ENCODE measurements at places on chromosomes 1 and 21. TPM values are rescaled to one million over a fixed set of nuclear protein-coding genes. Genes with fewer than 3 reads are reported as not detected.

- no peak for DNase-seq
- H3K36me3 ChIP-seq: no peaks in the 10 kb centered on the region
- no peaks in the 10 kb centered on the region for H3K27me3 ChIP-seq
- no peak overlapping the region for H3K4me3 ChIP-seq
- H3K4me1 ChIP-seq: peaks cover 9% of the 10 kb centered on the region
Measured at GRCh38 chr21:34550182-34550799, 38.3 kb upstream of the KCNE1 start.

GRCh38 chr1:208219659-208220282 lies 24.4 kb downstream of the PLXNA2 start:
- peak overlapping the region; percentile 68 for H3K27ac ChIP-seq
- H3K27me3 ChIP-seq: no peaks in the 10 kb centered on the region
- H3K4me3 ChIP-seq: no peak overlapping the region
- DNase-seq: peak; percentile 56
- peaks cover 35% of the 10 kb centered on the region for H3K4me1 ChIP-seq

- H3K27ac ChIP-seq: peak overlapping the region; percentile 54
- H3K36me3 ChIP-seq: peaks cover 2% of the 10 kb centered on the region
- H3K4me1 ChIP-seq: peaks cover 19% of the 10 kb centered on the region
Measured at GRCh38 chr21:43701936-43702784, 16.8 kb upstream of the PDXK start.

- peak overlapping the region; percentile 7 for H3K4me3 ChIP-seq
- H3K4me1 ChIP-seq: peaks cover 18% of the 10 kb centered on the region
- H3K27me3 ChIP-seq: no peaks in the 10 kb centered on the region
- DNase-seq: no peak
- H3K27ac ChIP-seq: peak overlapping the region; percentile 40
- no peaks in the 10 kb centered on the region for H3K36me3 ChIP-seq
Measured at GRCh38 chr21:45454926-45455673, 50.1 kb downstream of the COL18A1 start.

LHX8 gene
- polyA plus RNA-seq: 0.05 TPM

GRCh38 chr1:27116697-27117096 lies 38.2 kb downstream of the SLC9A1 start:
- H3K27me3 ChIP-seq: no peaks in the 10 kb centered on the region
- no peak for DNase-seq

- H3K4me3 ChIP-seq: peak overlapping the region; percentile 8
- no peaks in the 10 kb centered on the region for H3K27me3 ChIP-seq
- peaks cover 20% of the 10 kb centered on the region for H3K36me3 ChIP-seq
- H3K4me1 ChIP-seq: peaks cover 51% of the 10 kb centered on the region
Measured at GRCh38 chr21:42228709-42229220, 9.8 kb downstream of the ABCG1 start.

GPATCH3 gene
- polyA plus RNA-seq: 18.3 TPM

MROH7 gene
- 1.7 TPM for polyA plus RNA-seq

DNA sequence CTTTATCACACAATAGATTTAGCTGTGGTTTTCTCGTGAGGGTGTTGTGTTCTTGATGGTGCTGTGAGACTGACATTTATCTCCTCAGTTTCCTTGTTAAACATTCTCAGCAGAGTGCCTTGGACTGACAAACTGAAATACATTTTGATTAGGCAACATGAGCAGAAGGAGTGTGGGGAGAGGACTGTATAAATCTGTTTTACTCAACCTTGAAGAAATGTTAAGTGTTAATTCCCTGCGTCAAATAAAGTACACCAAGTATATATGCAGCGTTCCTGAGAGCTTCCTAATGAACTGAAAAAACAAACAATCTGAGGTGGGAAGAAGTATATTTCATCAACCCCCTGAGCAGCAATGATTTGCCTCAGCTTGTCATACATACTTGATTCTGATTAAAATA lies 540.3 kb upstream of the B3GALT2 start:
- DNase-seq: no peak
- no peak overlapping the region for H3K4me3 ChIP-seq
- H3K27ac ChIP-seq: no peak overlapping the region
- no peaks in the 10 kb centered on the region for H3K36me3 ChIP-seq
- H3K4me1 ChIP-seq: no peaks in the 10 kb centered on the region
- H3K27me3 ChIP-seq: no peaks in the 10 kb centered on the region

AGO3 gene
- 2.3 TPM for polyA plus RNA-seq

- no peaks in the 10 kb centered on the region for H3K27me3 ChIP-seq
- no peak for DNase-seq
- H3K4me3 ChIP-seq: no peak overlapping the region
- H3K4me1 ChIP-seq: no peaks in the 10 kb centered on the region
- H3K36me3 ChIP-seq: peaks cover 62% of the 10 kb centered on the region
Measured at GRCh38 chr1:2180297-2181245, 14.0 kb downstream of the FAAP20 start.

DNA sequence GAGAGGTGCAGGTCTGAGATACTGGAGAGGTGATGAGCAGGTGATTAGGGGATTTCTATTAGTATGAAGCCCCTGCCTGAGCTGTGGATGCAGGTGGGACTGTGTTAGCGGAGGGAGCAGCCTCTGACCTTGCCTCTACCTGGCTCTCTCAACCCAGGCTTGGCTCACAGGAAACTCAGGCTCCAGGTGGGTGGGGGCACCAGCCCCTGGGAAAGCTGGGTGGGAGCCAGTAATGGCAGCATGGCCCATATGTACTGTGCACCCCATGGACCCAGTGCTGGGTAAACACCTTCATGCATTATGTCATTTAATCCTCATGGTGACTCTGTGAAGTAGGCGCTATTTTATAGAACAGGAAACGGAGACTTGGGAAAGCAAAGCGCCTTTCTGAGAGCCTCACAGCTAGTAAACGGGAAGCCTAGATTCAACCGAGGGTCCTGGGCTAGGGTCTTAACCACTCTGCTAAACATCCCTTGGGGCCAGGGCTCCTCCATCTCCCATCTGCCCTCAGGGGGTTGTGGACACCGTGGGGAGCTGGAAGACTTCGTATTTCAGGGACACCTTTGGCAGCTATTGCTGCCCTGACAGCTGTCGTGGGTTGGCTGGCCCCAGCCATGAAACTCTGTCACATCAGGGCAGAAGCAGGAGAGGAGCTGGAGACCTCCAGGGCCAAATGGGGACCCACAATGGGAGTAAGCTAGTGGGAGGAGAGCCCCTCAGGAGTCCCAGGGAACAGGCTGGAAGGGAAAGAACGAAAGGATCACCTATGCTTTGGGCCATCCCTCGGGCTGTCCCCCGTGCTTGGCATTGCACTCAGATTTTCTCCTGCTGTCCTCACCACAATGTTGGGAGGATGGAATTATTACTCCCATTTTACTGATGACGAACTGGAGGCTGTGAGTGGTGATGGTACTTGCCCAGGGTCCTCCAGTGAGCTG lies 59.6 kb upstream of the CSF3R start:
- peaks cover 30% of the 10 kb centered on the region for H3K27me3 ChIP-seq
- H3K4me1 ChIP-seq: no peaks in the 10 kb centered on the region
- H3K27ac ChIP-seq: no peak overlapping the region
- H3K36me3 ChIP-seq: no peaks in the 10 kb centered on the region
- no peak for DNase-seq

ACTL8 gene
- not detected for polyA plus RNA-seq

GRCh38 chr1:241714321-241715218 lies 62.5 kb downstream of the WDR64 start:
- no peaks in the 10 kb centered on the region for H3K4me1 ChIP-seq
- H3K27ac ChIP-seq: no peak overlapping the region
- no peak for DNase-seq
- H3K27me3 ChIP-seq: no peaks in the 10 kb centered on the region

- no peaks in the 10 kb centered on the region for H3K36me3 ChIP-seq
- DNase-seq: no peak
- peak overlapping the region; percentile 80 for H3K27ac ChIP-seq
- H3K4me1 ChIP-seq: peaks cover 92% of the 10 kb centered on the region
- no peaks in the 10 kb centered on the region for H3K27me3 ChIP-seq
Measured at GRCh38 chr1:67747671-67748546, 62.9 kb downstream of the GADD45A start.

SLC44A3 gene
- 17.1 TPM for polyA plus RNA-seq

SPRR4 gene
- polyA plus RNA-seq: not detected

All from stomach (tissue), 19 donors.